ENCODE measurements at places on chromosomes 7 and 10.
A peak's percentile ranks its signal among the peaks of the same experiment; 100 is the strongest.

DNA sequence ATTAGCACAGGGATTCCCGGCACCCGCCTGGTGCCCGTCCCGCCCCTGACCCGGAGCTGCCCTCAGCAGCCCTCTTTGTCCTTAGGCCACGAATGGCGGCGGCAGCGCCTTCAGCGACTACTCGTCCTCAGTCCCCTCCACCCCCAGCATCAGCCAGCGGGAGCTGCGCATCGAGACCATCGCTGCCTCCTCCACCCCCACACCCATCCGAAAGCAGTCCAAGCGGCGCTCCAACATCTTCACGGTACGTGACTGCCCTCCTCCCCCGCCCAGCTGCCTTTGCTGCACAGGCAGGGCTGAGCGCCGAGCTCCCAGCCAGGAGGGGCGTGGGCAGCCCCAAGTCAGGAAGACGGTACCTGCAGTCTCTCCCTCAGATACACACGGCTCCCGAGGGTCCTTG is 33.6 kb downstream of the AGAP3 start:
- DNase-seq: no peak

DNA sequence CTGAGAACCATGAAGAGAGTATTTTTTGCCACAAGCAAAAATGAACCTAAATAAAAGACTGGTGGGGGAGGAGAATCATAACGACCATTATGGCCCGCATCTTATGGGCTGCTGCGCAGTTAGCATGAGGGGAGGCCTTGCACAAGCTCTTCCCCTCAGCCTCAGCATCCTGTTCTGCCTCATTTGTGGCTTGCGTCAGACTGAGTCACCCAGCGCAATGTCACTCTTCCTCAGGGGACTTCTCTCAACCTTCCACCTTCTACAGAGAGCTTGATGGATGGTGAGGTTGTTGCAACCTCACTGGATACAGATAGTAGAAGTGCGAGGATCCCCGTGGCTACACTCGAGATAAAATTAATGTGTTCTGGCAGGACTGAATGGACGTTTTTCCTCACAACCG is 16.8 kb upstream of the GPR15LG start:
- no peak for DNase-seq

- DNase-seq: peak; percentile 2
These were observed 347.8 kb downstream of the ELMO1 start for GRCh38 chr7:37100735-37101331.

GRCh38 chr10:54063514-54063913 is 737.5 kb downstream of the PCDH15 start:
- no peak for DNase-seq

DNA sequence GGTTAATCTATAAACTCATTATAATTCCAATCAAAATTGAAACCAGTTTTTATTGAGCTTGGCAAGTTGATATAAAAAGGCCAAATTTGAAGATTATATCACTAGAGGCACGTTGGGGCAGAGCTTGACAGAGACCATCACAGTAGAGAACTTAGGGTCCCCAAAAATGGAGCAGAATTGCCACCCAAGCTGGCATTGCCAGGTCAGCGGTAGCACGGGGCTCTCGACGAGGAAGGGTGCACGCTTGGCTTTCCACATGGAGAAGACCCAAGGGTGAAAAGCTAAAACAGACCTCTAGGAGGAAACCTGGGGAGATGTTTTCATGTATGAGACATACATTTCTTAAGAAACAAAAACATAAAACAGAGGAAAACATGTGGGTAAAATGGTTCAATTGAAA is 4.3 kb upstream of the JAKMIP3 start:
- DNase-seq: no peak

- no peak for DNase-seq
These were observed 72.4 kb upstream of the ANLN start for GRCh38 chr7:36317276-36317675.

DNA sequence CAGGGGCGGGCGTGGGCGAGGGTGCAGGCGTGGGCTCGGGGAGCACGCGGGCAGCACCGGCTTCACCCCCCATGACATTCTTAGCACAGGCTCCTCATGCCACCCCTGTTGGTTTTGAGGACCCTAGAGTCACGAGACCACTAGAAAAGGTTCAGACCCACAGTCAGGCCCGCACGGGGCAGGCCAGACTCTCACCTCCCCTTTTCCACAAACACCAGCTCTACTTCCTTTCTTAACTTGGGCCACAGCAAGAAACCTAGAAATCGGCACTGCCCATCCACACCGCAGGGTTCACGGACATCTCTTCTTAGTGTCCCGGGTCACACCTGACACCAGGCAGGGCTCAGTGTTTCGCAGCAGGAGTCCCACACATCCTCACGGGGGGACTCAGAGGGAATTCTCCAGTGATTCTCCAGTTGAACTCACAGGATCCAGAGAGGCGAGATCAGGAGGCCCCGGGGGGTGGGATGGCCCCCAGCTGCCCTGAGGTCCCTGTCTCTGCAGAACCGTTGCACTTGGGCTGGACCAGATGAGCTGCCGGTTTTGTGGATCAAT is 52.0 kb downstream of the JAKMIP3 start:
- DNase-seq: no peak

- DNase-seq: no peak
These were observed 151.8 kb downstream of the DPP6 start for GRCh38 chr7:154204046-154204445.

DNA sequence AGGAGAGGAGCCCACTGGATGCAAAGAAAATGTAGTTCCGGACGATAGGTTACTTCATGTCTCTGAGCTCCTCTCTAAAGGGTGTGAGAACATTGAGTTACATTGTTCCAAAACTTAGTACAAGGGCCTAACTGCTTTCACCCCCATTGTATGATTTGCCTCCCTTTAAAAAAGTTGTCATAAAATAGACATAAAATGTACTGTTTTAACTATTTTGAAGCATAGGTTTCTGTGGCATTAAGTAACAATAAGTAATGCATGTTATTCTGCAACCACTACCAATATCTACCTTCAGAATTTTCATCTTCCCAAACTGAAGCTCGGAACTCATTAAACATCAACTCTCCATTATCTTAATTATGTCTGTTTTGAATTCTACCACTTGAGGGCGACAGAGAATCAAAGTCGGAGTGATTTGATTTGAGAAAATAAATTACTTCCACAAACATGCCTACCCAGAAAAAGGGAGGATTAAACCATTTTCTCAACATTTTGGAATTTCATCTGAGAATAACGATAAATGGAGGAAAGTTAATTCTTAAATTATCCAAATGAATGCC is 2.7 kb downstream of the IGFBP1 start:
- peak; percentile 6 for DNase-seq

GRCh38 chr10:130900441-130901160 is 410.9 kb downstream of the TCERG1L start:
- DNase-seq: no peak

DNA sequence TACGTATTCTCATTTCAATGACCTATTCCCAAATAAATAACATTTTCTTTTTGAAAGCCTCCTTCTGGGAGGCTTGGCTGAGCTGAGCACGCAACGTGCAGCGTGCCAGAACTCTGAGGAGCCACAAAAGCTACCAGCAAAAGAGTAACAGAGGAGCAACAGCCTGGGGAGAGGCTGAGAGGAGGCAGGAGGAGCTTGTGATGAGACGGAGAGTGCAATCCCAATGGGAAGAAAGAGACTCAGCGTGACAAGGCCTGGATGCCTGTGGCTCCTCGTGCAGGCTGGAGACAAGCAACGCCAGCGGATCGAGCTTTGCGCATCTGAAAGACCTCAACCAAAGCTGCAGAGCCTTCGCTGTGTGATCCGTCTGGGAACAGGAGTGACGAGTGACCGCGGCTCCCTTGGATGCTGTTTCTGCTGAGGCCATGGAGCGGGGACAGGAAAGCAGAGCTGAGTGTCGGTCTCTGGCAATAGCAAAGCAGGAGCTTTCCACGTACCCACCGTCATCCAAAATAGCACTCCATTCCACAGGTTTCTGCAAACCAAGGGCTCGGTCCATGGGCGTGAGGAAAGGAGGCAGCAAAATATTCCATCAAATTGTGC is 171.7 kb upstream of the PFKP start:
- DNase-seq: no peak

GRCh38 chr7:71419546-71420337 is 287.8 kb downstream of the GALNT17 start:
- no peak for DNase-seq

- no peak for DNase-seq
These were observed 132.0 kb downstream of the RELN start for GRCh38 chr7:103857435-103857834.

DNA sequence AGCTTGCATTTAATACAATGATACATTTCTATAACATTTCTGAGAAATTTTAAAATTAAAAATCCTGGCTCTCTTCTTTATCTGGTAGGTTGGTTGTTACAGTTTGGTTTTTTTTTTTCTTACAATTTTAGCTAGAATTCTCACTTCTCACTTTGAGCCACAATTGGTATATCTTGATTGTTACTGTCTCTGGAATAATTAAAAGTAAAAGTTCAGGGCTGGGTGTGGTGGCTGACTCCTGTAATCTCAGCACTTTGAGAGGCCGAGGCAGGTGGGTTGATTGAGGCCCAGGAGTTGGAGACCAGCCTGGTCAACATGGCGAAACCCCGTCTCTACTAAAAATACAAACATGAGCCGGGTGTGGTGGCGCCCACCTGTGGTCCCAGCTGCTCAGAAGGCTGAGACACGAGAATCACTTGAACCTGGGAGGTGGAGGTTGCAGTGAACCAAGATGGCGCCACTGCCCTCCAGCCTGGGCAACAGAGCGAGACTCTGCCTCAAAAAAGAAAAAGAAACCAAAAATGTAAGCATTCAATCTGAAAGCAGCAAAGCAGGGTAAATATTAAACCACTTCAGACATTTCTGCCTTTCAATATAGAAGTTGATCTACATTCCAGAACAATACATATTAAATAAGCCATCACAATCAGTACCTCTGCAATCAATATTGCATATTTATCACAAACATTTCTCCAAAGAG is 88.6 kb upstream of the PFKP start:
- no peak for DNase-seq

DNA sequence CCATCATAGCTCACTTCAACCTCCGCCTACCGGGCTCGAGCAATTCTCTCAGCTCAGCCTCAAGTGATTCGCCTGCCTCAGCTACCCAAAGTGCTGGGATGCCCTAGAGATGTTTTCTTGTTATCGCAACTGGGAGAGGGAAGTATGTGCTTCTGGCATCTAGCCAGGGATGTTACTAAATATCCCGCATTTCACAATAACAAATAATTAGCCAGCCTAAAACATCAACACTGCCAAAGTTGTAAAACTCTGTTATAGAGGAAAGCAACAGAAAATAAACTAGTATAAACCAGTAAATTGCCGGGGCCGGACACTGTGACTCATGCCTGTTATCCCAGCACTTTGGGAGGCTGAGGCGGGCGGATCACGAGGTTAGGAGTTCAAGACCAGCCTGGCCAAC is 7.2 kb downstream of the INA start:
- no peak for DNase-seq

GRCh38 chr10:34768261-34768971 is 46.7 kb downstream of the PARD3 start:
- DNase-seq: no peak

- no peak for DNase-seq
These were observed 20.0 kb downstream of the UNC5B start for GRCh38 chr10:71232089-71232998.

DNA sequence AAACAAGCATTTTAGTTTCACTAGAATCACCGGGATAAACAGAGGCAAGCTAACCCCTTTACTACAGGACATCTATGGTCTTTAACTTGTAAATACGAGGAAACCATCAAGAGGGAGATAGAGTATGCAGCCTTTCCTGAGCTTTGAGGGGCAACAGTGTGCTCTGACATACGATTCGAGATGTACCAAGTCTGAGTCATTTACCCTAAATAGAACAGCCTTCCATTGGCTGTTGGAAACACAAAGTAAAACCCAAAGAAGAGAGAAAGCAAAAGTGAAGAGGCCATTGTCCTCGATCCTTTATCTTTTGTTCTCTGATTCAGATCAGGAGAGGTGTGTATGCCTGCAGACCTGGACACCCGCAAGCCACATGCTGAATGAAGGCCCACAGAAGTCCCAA is 289.5 kb downstream of the KCNMA1 start:
- no peak for DNase-seq
